ENCODE measurements at places on chromosomes 12 and 14.

DNA sequence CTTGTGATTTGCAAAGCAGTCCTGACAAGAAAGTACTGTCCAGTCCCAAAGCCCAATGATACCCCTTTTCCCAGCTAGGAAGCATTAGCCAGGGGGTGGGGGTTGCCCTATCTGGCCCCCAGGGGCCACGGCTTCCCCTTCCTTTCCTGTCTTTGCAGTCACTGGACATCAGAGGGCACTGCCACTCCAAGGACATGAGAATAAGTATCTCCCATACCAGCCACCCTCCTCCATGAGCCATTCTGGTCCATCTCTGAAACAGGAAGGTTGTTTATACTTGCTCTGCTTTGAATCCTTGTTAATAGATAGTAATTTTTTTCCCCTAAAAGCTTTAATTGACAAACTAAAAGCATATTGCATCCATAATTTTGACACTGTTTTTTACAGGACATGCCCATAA, 29.7 kb downstream of the RBM19 start:
- DNase-seq, result no peak

DNA sequence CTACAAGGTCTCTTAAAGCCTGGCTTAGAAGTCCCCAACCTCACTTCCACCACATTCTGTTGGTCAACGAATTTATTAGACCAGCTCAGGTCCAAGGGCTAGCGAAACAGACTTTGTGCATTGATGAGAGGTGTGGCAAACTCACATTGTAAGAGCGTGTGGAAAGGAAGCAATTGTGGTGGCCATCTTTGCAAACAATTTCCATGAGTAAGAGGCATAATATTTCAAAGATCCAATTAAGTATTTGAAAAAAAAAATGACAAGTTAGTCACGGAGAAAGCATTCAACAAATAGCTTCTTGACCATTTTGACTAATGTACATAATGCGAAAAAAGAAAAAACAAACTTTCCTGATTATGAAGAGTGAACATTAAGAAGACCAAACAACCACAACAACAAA, 7.4 kb downstream of the NR1H4 start:
- no peak for DNase-seq

DNA sequence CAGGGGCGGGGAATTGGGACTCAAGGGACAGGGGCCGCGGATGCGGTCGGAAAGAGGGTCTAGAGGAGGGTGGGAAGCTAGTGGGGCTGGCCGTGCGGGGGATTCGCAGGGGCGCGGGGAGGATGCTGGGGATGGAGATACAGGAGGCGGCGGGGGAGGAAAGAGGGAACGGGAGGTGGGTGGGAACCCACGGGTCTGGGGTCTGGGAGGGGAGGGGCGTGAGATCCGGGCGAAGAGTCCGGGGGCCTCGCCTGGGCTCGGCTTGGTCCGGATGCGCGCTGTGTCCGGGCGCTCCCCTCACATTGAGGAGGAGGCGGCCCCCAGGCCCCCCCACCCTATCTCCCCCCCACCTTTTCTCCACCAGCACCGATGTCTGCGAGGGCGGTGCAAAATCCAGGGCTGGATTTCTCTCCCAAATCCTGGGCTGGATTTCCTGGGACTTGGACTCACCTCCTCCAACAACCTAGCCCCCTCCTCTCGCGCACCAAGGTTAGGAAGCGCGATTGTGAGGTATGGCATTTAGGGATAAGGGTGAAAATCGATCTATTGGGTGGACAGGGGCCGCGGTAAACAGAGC, at the start of gene AGAP2:
AGAP2 (minus strand) TSS at position 82 of the 577 bp plus-strand sequence. CDS start 496 bp downstream, outside the sequence.
- no peak for DNase-seq

DNA sequence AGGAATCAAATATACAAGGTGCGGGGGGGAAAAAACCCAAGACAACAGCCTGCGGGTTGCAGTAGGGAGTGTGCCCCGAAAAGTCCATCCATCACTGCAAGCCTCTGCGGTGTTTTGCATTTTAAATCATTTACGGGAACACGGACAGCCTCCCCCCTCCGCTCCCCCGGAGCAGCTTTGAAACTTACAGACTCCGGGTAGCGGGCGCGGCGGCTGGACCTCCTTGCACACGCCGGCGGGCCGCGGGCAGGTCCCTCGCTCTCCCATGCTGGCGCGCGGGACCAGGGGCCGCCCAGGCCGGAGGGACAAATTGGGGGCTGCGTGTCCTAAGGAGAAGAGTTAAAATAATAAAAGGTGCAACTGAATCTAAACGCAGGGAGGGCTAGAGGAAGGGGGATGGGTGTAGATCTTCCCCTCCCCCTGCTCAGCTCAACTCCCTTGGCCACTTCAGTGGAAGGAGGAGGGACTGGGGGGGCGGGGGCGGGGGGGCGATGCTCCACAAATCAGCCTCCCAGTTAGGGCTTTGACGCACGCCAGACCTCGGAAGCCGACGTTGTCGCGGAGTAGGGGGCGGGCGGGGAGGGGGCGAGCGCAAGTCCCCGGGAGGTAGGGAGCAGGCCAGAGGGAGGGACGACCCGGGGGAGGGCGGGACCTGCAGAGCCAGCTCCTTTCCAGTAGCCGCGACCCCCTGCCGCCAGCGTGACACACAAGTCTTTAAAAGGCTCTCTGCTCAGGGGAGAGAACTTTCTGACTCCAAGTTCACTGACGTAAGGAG, at the start of gene KCNJ8:
KCNJ8 (minus strand) TSS at position 349 of the 775 bp plus-strand sequence. CDS start 1,090 bp downstream, outside the sequence.
- DNase-seq, result no peak

GRCh38 chr12:32483993-32484392, 84.6 kb downstream of the FGD4 start:
- DNase-seq, result no peak

GRCh38 chr14:36949371-36949770, 223.0 kb downstream of the SLC25A21 start:
- no peak for DNase-seq

DNA sequence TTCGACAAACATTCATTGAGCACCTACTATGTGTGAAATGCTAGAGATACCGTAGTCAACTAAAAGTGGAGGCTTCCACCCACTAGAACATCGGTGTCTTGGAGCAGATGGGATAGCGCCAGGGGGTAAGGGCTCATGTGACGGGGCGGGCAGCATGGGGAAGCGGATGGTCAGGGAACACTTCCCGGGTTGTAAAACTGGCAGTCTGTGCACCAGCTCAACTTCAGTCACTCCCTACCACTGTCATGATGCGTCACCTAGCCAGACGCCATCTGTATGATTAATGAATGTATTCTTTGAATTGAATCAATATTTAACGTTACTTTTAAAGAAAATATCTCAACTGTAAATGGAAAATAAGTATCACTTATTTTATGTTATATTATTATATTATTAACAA, 93.5 kb downstream of the PIWIL1 start:
- no peak for DNase-seq

All from T-helper 9 cell (primary cell).